NCI-H1417 (cell line): ENCODE measurements at places on chromosomes 1 and 21.

DNA sequence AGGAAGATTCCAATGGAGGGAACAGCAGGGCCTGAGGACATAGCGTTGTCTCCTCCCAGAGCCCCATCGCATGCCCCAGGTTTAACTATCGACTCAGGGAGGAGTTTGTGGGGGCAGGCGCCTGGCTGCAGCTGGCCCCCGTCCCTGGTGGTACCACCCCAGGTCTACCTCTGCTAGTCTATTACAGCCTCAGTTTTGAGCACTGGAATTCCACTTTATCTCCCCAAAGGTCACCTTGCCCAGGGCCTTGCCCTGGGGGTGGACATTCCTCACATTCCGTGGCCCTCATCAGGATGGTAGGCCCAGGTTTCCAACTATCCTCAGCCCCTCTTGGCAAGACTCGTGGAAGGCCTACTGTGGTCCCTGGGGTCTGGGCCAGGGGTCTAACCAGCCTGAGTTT is 65.4 kb upstream of the SSBP3 start:
- DNase-seq, result no peak

- no peak for DNase-seq
Measured at GRCh38 chr21:46356494-46357334, 32.8 kb downstream of the PCNT start.

DNA sequence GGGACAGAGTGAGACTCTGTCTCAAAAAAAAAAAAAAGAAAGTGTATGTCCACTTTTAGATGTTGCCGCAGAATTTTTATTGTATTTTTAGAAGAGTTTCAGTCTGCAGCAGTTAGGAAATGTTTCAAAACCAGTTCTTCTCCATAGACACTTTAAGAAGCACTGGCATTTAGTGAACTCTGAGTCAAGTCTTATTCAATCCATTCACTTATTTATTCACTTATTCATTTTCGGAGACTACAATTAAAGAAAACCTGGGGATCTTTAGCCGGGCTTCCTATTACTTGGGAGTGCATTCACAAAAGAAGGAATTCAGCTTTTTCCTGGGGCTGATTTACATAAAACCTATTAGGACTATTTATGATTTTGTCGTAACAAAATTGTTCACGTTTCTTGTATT is 12.3 kb downstream of the RCAN3 start:
- DNase-seq, result no peak

DNA sequence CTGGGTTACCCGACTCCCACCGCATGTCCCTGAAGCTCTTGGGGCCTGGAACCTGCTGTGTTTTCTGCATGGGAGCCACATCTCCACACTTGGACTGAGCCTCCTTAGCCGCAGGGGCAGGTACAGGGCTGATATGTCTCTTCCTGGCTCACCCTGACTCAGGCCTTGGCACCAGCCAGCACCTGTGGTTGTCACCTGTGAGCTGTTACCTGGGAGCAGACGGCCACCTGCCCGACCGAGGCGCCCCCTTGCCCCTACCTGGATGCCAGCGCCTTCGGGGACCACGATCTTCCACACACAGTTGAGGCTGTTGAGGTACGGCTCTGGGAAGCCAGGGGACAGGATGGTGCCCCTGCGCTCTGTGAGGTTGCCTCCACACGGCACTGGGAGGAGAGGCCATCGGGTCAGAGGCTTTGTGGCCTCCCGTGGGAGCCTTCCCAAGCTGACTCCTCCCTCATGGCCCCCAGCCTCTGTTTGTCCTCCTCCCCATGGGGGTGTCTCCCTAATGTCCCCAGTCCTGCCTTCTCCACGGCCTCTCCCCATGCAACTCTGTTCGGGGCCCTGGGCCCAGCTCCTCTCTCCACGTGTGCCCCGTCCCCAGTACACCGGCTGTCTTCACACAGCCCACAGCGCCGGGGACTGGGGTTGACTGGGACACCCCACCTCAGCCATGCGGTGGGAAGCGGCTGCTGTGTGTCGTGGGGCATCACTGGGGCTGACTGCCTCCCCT is 152.0 kb downstream of the ZSCAN20 start:
- DNase-seq, result no peak

GRCh38 chr21:45992301-45993209 is 11.0 kb downstream of the COL6A1 start:
- DNase-seq, result no peak

DNA sequence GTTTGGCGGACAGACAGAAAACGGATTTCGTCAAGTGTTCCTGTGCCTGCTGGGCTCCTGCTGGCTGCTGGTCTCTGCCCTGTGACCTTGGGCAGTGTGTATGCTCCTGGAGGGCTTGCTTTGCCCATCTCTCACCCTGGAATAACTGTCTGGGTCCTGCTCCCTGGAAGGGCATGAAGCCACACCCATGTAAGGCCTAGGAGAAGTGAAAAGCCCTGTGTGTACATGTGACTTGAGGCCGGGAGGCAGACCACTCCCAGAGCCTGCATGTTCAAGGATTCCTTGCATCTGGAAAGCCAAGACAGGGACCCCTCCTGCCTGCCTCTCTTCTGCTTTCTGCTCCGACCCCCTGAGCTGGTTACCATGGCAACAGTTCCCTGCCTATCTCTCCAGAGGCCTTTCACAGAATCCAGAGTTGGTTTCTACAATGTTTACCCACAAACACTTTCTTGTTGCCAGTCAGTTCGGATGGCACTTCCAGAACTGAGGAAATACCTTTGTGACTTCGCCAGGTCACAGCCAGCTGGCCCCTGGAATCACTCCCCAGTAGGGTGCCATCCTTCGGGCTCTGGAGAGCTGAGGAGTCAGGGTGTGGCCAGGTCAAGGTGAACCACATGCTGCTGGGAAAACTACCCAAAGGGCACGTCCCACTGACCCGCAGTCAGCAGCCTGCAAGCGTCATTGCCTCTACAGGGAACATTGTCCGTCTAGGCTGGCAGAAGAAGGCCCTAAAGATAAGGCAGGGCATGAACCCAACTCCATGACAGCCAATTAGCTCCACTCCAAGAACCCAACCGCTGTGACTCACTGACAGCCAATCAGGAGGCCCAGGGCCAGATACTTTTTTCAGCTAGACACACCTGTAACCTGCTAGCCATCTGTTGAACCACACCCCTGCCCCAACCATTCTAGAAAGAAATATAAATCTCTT is 14.7 kb upstream of the GPR37L1 start:
- peak; percentile 77 for DNase-seq

DNA sequence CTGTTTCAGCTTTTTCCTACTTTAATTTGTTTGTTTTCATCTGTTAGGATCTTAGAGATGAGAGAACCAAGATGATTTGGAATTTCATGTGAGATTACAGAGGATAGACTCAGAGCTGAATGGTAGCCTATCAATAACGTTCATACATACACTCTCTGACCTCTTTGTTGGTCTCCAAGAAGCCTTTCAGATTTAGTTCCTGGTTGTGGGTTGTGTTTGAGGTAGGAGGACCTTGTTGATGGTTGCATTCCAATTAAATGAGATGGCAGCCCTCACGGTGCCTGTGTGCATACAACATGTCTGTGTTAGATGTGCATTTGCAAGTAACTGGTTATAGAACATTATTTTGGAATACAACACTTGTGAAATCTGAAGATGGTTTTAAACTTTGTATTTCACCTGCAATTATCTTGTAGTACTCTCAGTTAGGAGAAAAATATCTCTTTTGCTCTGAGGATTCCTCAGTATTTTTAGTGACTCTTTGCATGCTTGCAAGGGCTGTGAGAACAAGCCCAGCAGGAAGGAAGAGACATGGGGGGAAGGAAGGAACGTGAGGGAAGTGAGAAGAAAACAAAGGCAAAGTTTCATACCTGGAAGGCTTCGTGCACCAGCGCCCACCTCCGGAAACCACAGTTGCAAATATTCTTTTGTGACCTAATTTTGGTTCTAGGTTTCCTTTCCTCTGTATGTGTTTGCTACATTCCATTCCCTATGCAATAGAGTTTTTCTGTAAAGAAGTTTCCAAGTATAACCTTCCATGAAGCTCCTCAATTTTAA is 291.8 kb downstream of the DISC1 start:
- no peak for DNase-seq

DNA sequence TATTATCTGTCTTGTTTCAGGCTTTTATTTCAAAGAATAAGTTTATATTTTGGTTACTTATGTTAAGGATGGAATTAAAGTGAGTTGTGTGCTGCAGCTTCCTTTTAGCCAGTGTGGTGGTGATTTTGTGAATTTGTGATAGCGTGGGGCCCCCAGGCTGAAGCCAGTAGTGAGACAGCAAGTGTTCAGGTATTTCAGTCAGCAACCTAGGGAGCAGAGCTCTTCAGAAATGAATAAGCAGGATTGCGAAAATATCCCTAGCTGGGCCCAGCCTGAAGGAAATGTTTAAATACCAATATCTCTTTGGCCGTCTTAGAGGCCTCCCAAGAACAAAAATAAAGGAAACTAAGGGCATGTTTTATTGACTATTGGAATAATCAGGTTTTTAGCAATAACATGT is 150.8 kb upstream of the C1orf105 start:
- DNase-seq, result no peak
